Nephron progenitor cell (in vitro differentiated cells): ENCODE measurements at places on chromosomes 6 and 20.

GRCh38 chr20:50805349-50805684 lies 10.5 kb downstream of the BCAS4 start:
- no peak for DNase-seq

- DNase-seq, result no peak
Observed at GRCh38 chr6:49430187-49430586, 32.9 kb downstream of the MMUT start.

DNA sequence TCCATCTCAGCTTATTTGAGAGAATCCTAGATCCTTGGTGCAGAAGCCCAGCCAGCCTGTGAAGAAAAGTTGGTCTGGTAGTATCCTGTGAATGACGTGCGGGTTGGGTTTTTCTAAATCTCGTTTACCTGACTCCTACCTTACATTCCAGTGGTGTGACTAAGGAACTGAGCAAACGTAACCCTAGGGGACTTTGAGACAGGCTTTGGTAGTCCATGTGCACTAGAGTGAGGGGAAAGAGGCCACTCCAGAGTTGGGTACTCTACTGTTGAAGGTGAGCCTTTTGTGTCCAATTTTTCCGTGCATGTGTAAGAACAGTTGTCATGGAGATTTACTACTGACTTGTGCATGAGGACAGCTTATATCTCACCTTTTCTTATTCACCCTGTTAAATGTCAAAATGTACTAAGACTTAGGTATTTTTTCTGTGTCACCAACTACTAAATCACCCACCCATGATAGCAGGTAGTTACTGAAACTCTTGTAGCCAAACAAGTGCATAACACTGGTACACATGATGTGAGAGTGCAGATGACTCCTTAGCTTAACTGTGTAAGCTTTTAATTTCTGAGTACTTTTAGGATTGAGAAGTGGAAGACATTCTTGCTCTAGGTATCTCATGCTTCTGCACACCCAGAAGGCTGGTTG lies 26.3 kb upstream of the PLCG1 start:
- DNase-seq, result no peak

GRCh38 chr6:154751011-154751800 lies 18.0 kb downstream of the SCAF8 start:
- DNase-seq, result no peak

GRCh38 chr6:162478192-162478671 lies 249.3 kb downstream of the PRKN start:
- DNase-seq, result no peak

GRCh38 chr6:32133786-32134185 lies 3.7 kb upstream of the FKBPL start:
- DNase-seq, result no peak

DNA sequence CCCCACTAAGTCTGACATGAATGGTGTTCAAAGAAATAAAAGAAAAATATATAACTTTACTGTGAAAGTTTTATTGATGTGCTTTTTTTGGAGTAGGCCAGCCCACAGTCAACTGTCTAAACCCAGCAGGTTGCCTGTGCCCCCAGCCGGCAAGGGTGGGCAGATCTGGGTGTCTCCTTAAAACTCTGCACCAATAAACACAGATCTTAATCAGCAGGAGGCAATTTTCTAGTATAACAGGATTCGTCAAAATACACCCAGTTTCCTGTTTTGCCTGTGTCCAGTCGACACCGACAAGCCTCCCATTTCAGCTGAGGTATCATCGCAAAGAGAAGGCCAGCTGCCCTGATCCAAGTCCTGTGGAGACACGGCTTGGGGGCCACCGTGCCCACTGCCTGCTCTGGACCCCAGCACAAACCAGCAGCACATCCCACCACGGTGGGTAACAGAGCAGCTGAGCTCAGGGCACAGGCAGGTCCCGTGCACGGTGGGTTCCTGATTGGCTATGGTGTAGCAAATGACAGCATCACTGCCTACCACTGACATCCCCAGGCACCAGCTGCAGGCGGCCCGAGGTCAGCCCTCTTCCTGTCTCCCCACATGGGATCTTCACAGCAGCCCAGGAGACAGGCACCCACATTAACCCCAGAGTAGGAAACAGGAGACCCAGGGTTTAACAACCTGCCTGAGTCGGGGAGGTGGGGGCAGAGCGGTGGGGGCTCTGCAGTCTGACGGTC lies 15.7 kb downstream of the BMP7 start:
- DNase-seq, result no peak

DNA sequence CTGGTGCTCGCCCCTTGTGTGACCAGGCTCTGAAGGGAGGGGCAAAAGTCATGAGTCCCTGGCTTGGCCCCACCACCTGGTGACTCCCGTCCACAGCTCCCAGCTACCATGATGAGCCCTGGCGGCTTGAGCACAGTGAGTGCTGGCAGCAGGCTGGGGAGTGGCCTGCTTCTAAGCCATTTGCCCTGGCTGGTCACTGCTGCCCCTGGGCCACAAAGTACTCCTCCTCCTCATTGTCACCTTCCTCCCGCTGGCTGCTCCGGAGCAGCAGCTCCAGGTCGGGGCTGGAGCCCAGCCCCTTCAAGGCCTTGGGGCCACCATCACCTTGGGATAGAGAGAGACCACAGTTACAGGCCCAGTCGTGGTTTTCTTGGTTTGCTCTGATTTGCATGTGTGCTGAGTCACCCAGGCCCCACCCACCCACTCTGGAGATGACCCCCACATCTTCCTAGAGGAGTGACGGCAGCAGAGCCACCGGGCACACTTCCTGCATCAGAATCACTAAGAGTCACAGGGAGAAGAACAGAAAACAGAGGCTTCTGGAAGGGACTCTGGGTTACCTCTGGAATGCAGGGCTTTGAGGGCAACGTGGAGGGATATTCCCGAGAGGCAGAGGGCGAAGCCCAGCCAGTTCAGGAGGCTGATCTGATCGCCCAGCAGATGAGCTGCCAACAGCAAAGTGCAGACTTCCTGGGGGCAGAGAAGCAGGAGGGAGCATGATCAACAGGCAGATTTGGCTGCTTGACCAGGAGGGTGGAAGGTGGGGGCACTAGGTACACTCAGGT lies 42.1 kb upstream of the CDH22 start:
- no peak for DNase-seq

DNA sequence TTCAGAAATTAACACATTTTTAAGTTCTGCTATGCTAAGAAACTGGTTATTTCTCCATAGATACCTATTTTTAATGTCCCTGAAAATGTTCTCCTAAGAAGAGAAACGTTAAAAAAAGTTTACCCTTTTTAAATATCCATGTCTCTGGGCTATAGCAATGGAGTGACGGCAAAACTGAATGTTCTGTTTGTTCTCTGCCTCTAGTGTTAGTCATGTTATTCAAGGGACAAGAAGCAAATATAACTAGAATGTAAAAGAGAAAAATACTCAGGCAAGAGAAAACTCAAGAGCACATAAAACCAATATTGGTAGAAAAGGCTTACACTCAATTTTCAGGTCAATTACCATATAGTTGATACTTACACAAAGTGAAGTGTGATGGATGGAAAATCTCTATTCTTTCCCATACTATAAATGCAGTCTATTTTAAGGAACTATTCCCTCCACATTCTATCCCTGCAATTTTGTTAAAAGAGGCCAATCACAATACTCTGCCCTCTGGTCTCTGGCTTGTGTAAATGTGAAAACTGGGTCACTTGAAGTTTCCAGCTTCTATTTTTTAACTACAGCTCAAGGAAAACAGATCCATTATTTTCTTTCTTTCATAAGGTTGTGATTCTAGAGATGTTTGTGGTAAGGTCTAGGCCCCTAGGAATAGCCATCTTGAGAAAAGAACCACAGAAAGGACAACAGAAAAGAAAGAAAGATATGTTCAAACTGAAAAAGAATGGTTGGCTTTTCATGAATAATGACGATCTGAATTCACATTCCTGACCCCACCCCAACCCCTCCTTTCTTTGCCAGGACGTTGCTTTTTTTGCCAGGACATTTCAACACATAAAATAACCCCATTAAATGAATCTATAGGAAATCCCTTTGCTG lies 200.3 kb upstream of the FAM83B start:
- DNase-seq, result no peak

DNA sequence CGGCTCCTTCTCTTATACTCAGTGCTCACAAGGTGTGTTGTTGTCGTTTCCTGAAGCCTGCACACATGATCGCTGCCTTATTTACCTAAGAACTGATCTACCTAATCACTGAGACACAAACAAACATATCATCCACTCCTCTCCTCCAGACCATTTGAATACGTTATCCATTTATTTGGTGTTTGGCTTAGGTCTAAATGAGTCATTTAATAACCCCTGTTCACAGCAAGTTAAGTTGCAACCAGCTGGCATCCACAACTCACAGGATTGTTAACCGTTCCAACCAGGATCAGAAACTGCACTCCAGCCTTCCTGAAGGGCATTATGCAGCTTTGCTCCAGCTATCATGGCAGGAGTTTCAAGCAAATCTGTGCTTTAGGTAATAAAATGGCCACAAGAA lies 511.1 kb upstream of the MAP3K7 start:
- no peak for DNase-seq

DNA sequence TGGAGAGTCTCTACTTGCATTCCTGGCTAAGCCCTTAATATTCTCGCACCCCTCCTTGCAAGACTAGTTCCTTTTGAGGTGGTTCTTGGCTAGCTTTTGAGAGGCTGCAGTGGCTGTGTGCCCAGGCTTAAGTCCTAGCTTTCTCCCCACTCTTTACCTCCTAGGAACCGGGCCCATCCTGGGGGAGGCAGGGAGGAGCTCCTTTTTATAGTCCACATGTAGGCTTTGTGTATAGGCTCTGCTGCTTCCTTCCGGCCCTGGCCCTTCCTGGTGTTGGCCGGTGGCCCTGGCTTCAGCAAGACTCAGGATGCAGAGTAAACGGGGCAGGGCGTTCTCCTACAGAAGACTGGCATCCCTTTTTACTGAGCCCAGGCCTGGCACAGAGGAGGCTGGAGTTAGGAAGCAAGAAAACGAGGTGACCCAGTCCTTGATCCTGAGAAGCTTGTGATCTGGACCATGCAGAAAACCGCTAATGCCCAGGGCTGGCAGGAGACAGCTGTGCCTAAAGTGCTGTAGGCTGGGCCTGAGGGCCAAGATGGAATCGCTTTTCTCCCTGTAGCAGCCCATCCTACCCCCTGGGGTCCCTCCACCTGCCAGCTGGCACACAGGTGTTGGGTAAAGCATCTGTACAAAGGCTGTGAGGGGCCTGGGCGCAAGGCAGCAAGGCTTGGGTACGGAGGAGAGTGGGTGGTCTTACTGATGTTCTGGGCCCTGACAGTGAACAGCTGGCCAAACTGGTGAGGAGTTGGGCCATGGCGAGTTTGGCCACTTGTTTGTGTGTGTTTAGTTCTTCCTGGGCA lies 8.7 kb downstream of the PLCG1 start:
- no peak for DNase-seq

DNA sequence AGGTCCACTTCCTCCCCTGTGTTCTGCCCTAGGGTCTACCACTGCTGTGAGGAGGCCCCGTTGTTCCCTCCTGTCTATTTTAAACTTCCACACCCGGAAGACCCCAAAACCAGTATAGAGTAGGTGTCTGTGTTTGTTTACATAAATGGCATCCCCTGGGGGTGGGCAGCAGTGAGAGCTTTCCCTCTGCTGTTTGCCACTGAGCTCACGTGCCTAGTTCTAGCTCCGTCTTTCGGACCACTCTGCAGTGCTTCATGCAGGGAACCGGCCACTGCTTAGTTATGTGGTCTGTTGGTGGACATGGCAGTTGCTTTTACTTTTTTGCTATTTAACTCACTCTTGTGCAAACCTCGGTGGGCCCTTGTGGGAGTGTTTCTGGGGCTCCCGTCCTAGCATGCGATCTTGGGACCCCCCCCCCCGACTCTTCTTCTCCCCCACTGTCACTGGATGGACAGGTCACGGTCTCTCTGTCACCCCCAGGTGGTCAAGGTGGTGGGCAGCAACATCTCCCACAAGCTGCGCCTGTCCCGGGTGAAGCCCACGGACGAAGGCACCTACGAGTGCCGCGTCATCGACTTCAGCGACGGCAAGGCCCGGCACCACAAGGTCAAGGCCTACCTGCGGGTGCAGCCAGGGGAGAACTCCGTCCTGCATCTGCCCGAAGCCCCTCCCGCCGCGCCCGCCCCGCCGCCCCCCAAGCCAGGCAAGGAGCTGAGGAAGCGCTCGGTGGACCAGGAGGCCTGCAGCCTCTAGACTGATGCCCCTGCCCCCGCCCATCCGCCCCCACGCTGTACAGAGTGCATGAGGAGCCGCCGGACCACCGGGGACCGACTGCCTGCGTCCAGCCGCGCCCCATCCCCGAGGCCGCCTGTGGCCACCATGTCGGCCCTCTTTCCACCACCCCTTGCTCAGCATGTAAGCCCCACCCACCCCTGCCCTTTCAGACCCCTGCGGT lies 40.9 kb downstream of the VSTM2L start:
- DNase-seq, result no peak

GRCh38 chr6:170097505-170098427 lies 193.1 kb downstream of the DLL1 start:
- DNase-seq, result no peak

DNA sequence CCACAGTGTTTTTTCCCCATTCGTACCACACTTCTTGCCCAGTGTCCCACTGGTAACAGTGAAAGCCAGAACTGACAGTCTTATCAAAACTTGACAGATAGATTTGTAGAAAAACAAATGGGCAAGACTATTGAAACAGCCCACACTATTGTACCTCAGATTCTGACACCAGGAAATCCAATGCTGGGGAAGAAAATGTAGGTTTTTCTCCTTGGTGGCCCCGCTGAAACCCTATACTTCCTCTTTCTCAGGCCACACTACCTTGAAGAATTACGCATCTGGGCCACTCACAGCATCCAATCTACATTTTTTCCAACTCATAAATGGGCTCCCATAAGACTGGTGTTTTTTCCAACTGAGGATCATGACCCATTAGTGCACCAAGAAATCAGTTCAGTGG lies 90.9 kb upstream of the HDDC2 start:
- no peak for DNase-seq

- DNase-seq, result no peak
Observed at GRCh38 chr20:41171736-41172295, 34.5 kb downstream of the PLCG1 start.

GRCh38 chr6:146857980-146858347 lies 259.2 kb downstream of the ADGB start:
- peak; percentile 14 for DNase-seq

DNA sequence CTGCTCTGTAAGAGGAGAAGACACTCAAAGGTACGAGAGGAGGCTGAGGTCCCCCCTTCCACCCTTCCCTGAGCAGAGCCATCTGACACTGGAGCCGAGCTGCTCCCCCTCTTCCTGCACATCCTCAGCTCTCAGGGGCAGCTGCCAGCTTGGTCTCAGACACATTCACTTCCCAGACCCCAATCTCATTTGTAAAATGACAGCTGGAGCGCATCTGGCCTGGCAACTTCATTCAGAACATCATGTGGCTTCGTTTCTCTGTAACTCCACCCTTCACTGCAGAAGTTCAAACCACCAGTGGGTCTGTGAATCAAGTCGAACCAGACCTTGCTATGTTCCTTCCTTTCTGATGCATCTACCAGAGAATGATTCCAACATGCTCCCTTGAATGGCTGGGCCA lies 145.6 kb upstream of the CDH4 start:
- DNase-seq, result no peak
